ENCODE measurements at places on chromosomes 12 and 14.

DNA sequence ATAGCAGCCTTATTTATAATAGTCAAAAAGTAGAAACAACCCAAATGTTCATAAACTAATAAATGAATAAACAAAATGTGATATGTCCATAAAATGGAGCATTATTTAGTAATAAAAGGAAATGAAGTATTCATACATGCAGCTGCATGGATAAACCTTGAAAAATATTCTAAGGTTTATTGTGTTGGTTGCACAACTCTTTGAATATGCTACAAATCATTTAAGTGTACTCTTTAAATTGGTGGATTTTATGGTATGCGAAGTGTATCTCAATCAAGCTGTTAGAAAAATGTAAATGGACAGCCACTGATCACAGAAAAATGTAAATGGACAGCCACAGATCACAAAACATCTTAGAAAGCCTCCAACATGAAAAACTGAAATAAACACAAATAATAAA, 73.2 kb upstream of the SLC38A4 start:
- DNase-seq: no peak

DNA sequence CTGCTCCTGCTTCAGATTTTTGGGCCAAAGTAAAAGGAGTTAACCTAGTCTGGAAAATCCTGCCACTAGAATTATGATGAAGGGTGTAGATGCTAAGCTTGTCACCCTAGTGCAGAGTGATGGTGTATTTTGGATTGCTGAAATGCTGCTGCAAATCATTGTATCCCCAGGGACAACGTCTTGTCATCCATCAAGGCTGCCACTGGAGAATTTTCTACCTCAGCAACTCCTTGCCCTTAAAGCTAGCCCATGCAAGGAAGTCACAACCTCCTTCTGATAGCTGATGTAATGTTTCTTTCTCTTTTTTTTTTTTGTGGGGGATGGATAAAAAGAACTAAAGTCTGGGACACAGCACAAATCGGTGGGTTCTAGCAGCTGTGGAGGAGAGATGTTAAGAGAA, 139.4 kb upstream of the FRMD6 start:
- no peak for DNase-seq

DNA sequence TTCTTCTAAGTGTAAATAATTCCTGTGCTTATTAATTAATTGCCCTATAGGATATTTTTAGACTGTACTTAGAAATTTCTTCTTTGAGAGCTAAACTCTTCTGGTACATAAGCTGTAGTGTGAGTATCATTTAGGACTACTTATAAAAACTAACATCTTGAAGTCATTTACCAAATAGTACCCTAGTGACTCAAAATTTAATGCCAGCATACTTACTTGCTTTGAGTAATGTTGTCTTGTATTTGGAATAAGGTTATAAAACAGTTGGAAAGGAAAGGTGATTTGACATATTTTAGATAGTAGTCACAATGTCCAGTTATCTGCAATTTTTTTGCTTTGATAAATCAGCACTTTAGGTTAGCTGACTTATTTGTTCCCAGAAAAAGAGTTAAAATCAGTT, 39.1 kb downstream of the SPATA7 start:
- no peak for DNase-seq

DNA sequence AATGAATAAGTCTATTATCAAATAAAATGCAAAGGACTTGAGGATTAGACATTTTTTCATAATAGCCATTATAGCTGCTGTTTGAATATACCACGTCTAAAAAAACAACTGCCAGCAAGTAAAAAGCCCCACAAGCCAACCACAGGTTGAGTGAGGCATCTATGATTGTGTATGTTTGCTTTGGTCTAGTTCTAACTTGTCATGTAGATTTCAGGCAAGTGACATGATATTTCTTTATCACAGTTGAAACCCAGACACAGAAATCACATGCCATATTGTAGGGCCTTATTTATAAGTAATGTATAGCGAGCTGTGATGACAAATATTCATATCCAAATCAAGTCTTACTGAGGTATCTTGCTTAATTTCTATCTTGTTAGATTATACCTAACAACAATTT, 225.8 kb downstream of the EMP1 start:
- no peak for DNase-seq

GRCh38 chr12:122918827-122919226, 22.9 kb upstream of the VPS37B start:
- no peak for DNase-seq

DNA sequence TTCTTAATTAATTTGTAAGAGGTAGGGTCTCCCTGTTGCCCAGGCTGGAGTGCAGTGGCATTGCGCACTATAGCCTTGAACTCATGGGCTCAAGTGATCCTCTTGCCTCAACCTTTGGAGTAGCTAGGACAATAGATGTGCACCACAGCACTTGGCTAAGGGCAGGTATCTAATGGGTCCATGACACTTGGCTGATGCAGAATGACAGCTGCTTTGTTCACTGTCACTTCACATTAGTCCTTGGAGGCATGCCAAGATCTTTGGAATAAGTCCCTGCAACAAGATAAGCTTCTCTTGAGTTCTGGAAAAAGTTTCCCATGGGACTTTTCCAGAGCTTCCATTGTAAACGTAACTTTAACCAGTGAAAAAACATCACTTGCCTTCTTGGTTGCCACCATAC, 23.4 kb downstream of the COQ6 start:
- no peak for DNase-seq

DNA sequence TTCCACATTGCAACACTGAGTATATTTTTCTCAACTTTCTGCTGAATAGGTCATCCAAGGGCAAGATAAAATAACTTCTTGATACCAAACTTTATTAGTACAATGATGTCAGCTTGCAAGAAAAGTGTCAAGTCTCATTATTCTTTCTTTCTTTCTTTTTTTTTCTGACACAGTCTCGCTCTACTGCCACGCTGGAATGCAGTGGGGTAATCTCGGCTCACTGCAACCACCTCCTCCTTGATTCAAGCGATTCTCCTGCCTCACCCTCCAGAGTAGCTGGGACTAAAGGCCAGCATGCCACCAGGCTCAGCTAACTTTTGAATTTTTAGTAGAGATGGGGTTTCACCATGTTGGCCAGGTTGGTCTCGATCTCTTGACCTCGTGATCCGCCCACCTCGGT, 523.4 kb downstream of the FSCB start:
- no peak for DNase-seq

DNA sequence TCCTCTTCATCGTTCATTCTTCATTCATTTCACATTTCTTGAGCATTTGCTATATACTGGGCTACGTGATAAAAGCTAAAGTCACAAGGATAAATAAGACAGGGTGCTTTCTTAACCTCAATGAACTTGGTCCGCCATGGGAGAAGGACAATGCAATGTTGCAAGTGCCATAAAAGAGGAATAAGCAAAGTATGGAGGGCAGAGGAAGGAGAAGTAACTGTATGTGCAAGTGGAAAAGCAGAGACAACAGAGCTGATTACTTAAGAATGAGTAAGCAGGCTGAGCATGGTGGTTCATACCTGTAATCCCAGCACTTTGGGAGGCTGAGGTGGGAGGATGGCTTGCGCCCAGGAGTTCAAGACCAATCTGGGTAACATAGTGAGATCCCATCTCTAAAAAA, 14.4 kb downstream of the AREL1 start:
- no peak for DNase-seq

DNA sequence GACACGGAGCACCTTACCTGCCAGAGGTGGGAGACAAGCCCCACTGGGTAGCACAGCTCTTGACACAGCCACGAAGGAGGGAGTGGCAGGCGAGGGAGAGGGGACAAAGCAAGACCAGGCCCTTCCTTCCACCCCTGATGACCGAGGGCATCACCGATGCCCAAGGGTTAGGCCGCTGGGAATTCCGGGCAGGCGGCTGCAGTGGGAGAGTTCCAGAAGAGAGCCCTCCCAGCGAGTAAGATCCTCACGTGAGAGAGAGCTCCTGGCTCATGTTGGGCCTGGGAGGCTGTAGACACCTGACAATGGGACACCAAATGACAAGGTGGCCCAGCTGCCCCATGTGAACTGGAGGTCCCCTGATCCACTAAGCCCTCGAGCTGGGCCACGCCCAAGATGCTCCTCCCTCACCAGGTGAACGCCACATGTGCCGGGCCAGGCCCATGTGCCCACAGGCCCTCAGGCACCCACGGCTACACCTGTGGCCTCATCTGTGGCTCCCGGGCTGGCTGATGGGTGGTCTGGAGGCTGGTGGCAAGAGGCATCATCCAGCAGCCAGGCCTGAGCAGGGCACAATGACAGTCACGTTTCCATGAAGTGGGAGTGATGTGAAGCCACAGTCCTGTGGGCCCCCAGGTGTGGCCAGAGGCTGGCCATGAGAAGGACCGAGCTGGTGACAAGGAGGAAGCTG, 32.1 kb upstream of the C14orf180 start:
- no peak for DNase-seq

- no peak for DNase-seq
These were observed 177.7 kb downstream of the MED13L start for GRCh38 chr12:116099652-116100432.

DNA sequence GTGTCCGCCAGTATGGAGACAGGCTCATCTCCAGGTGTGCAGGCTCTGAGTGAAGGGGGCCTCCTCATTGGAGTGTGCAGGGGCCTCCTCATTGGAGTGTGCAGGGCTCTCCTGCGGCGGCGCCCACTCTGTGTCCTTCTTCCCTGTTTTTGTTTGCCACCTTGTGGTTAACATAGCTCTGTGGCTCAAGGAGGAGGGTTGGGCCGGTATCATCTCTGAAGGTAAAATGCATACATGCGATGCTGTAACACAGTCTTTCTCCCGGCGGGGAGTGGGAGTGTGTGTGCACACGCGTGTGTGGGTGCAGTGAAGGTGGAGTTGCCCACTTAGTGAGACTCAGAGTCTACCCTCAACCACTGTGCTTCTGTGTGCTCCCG, 429.4 kb downstream of the ZFP36L1 start:
- DNase-seq: no peak

GRCh38 chr12:84920331-84920730, 7.7 kb upstream of the SLC6A15 start:
- DNase-seq: no peak

DNA sequence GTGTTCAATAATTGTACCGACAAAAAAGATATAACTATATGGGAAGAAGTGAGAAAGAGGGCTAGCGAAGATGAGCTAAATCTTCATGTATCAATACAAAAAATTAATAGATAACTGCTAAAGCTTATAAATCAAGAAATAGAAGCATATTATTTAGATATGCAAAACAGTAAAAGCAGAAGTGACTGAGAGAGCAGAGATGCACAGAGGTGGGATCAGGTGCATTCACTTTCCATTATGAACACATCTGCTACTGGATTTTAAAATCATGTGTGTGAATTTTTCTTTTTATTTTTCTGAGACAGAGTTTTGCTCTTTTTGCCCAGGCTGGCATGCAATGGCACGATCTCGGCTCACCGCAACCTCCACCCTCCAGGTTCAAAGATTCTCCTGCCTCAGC, 33.4 kb downstream of the GUCY2C start:
- no peak for DNase-seq

- no peak for DNase-seq
These were observed 5.6 kb downstream of the MLEC start for GRCh38 chr12:120692524-120693033.

- no peak for DNase-seq
These were observed 161.1 kb downstream of the BTG1 start for GRCh38 chr12:91984556-91984955.

- no peak for DNase-seq
These were observed 91.0 kb downstream of the NTN4 start for GRCh38 chr12:95699579-95699978.

DNA sequence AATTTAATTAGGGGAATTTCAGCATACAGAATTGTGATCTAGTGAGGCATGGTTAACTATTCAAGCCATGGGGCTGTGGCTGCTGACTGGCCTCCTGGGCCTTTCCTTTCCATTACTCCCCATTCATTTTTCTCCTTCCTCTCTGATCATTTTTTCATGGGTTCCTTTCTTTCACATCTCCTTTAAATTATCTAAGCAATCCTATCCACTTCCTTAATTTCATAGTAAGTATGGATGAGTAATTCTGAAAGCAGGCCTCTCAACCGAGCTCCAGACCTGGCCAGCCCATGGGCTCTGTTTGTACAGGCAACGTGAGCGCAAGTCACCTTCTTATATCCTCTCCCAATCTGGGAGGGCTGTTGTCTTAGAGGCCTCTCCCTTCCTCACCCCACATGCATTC, 13.4 kb downstream of the CKAP4 start:
- no peak for DNase-seq

DNA sequence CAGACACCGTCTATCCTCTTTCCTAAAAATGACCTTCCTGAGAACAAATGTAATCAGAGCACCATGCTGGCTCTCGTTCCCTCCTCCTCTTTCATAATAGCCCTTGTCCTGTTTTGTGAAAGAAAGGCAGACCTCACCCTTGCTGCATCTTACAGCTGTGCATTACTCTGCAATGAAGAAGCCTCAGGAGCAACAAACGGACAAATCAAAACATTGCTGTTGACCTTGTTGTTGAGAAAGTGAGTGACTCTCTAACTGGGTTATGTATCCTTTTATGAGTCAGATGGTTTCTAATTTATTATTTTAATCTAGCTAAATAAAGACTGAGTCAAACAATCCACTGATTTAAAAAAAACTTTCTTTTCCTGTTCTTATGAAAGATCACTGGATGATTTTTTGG, 180.9 kb downstream of the RPS29 start:
- DNase-seq: no peak

- no peak for DNase-seq
These were observed 34.3 kb downstream of the SERPINA3 start for GRCh38 chr14:94646481-94646880.

GRCh38 chr12:67426067-67426466, 156.9 kb downstream of the CAND1 start:
- DNase-seq: no peak
